ENCODE measurements at places on chromosomes 12 and 14.

- DNase-seq: no peak
Observed at GRCh38 chr14:66509874-66510273, 1.9 kb downstream of the GPHN start.

GRCh38 chr12:34287986-34288962, 266.0 kb downstream of the ALG10 start:
- no peak for DNase-seq

GRCh38 chr14:31941487-31941886, 135.6 kb upstream of the ARHGAP5 start:
- DNase-seq: no peak

DNA sequence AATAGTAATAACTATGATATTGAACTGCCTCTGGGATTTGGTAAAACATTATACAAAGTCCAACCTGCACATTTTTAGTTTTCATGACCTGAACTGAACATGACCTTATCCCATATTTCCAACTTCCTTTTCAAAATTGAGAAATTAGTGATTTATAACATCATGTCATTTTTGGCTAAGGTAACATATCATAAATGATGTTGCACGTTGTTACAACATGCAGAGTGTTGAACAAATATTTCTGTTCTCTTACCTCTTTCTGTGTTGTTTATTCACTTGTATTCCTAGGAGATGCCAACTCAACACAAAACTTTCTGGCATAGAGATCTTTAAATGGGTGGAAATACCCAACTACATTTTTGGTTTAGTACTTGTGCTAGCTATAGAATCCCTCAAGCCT, 496.0 kb downstream of the SLC6A15 start:
- no peak for DNase-seq

- no peak for DNase-seq
Observed at GRCh38 chr14:100767788-100768536, 41.3 kb downstream of the DLK1 start.

DNA sequence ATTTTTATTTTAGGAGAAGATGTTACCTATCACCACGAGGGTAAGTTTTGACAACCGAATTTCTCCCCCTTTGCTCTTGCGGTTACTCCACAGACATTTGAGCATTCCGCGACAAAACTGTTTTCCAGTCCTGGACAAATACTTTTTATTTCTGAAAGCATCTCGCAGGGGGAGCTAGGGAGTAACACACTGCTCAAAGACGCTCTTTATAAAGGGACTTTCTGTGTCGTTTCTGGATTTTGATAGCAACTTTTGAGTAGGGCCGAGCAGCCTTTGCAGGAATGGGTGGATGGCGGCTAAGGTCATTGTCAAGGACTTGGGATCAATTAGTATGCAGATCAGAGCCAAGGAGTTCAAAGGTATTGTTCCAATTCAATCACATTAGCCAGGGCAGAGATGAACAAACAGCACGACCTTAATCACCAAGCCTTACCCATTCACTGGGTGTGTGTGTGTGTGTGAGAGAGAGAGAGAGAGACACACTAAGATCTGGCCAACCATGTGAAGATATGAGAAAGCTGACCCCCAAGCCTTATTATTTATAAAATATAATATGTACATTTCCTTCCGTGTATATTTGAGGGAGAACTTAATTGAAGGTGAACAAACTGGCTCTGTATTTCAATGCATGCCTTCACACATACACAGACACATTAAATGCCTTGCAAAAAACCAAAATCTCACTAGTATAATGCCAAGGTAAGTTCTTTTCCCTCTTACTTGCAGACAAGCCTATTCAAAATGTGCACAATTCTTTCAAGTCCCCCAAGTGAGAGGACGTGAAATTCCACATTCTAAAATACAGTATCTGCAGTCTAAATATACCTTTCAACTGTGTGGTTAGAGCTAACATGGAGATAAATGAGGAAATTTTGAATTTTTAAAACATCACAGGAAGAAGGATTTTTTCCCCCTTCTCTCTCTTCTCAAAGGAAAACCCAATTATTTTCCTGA, 613.8 kb downstream of the VRK1 start:
- DNase-seq: no peak

GRCh38 chr14:97638864-97639263, 841.7 kb downstream of the VRK1 start:
- DNase-seq: no peak

DNA sequence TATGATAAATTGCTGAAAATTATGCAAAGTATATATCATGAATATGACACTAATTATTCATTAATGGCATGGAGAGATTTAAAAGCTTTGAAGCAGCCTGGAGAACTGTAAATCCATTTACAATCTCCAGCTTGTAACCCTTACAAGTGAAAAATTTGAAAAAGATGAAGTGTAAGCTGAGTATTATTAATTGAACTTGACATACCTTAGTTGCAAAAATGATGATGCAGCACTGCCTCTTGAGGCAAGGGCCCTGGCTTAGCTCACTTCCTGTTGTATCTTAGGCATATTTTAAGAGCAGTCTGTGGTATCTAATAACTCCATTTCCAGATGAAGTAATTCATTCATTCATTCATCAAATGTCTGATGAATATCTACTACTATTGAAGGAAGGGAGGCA, 158.6 kb downstream of the ANO4 start:
- DNase-seq: no peak

GRCh38 chr12:78181544-78182162, 351.0 kb downstream of the NAV3 start:
- DNase-seq: no peak

DNA sequence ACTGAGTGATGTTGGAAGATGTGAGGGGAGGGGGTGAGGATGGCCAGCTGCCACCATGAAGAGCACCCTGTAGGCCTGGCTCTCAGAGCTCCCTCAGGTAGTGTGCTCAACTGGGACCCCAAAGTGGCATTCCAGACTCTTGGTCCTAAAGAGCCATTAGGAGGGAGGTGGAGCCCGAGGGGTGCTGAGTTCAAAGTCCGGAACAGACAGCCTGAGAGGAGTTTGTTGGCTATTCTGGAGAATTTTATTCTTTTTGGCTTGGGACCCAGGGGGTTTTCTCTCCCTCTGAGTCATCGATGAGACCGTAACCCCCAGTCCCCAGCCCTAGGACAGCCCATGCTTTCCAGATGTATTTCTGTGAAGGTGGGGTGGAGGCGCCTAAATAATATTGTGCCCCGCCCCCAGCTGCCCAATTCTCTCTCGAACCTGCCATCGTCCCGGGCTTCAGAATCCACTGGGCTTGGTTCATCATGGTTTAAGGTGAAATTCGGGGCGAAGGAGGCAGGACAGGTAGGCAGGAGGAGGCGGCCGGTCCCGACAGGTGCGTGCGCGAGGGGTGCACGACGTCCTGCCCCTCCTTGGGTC, 690 bp upstream of the RBP5 start:
- DNase-seq: no peak

DNA sequence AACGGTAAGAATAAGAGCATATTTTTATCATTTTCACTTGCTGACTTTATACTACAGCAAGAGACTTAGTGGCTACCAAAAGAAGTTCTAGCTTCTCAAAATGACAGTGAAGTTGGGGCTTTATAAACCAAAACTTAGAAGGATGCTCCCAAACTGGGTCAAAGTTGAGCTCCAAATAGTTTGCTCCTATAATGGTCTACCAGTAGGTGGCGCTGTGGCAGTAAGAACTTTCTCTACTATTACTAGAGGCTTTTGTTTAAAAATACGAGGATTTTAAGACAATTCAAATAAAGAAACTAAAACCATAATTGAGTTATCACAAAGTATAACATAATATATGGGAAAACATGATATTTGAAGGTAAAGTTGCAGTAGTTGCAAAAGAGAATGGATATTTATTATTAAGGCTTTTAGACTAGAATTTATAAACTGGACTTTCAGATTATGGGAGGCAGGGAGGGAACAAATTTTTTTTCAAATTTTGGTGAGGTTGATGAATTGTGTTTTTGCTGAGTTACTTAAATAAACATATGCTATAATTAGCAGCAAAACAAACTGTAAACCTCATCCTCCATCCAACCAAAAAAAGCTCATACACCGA, 75.0 kb downstream of the TGFB3 start:
- DNase-seq: peak; percentile 46

GRCh38 chr14:43539210-43539609, 967.9 kb downstream of the FSCB start:
- no peak for DNase-seq

DNA sequence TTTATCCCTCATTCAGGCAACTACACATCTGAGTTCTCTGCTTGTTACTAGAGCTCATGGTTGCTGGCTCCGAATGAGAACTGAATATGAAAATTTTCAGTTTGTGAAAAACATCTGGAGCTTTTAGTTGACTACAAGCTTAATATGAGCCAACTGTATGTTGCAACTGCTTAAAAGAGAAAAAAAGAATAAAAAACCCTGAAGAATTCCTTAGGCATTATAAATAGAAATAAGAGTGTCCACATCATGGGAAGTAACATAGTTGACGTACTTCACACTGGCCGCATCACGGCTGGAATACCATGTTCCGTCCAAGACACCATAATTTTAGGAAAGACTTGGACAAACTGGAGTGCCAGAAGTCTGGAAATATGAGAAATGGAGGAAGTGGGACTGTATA, 57.9 kb downstream of the PDE3A start:
- DNase-seq: peak; percentile 62

GRCh38 chr12:121789233-121789781, 4.2 kb downstream of the RHOF start:
- peak; percentile 46 for DNase-seq

- no peak for DNase-seq
Observed at GRCh38 chr12:121719926-121720414, 7.4 kb downstream of the TMEM120B start.

DNA sequence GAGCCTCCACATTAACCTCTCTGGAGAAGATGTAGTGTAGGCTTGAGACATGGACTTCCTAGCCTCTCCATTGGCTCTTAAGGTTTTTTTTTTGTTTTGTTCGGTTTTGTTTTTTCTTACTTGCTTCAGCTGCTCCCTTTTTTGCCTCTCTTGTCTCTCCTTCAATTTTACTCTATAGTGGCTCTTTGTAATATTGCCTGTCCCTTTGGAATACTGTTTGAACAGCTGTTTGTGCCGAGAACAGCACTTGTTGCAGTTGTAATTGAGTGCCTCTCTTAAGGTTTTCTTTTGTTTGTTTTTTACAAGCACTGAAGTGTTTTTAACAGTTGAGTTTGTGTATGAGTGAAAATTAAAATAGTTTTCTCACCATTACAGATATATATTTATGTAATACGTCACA, 567.7 kb downstream of the LRFN5 start:
- no peak for DNase-seq

DNA sequence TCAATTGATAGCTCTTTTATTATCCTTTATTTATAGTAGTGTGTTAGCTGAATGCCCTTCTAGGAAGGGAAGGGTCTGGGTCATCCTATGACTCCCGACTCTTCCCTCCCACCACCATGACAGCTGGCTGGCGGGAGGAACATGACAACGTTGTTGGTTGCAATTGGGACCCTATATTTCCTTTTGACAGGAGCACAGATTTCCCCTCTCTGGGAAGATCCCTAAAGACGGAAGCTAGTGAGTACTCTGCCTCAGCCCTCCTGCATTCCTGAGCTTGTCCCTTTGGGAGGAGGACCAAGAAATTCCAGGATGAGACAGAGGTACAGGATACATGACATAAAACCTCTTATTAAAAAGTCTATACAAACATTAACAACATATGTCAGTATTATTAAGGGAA, 485.4 kb downstream of the NAV3 start:
- no peak for DNase-seq

GRCh38 chr12:53955036-53955775, 503 bp downstream of the HOXC12 start:
- DNase-seq: no peak

GRCh38 chr12:118377884-118378470, 1.6 kb downstream of the SUDS3 start:
- DNase-seq: peak; percentile 71

- DNase-seq: no peak
Observed at GRCh38 chr12:51441583-51441982, 17.0 kb downstream of the SLC4A8 start.

DNA sequence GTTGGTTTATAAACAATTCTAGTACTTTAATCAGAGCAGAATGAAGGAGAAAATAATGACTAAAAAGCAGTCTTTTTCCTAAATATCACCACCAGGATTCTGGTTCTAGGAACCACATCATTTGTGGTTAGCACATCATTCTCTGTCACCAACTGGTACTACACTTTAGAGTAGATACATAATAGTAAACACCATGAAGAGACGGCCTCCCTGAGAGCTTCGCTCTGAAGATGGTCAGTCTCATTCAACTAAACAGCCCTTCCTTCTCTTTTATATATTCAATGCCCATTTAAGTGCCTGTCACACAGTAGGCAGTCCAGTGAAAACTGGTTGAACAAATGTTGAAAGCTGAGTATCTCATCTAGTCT, 10.9 kb downstream of the SLC38A2 start:
- DNase-seq: no peak

DNA sequence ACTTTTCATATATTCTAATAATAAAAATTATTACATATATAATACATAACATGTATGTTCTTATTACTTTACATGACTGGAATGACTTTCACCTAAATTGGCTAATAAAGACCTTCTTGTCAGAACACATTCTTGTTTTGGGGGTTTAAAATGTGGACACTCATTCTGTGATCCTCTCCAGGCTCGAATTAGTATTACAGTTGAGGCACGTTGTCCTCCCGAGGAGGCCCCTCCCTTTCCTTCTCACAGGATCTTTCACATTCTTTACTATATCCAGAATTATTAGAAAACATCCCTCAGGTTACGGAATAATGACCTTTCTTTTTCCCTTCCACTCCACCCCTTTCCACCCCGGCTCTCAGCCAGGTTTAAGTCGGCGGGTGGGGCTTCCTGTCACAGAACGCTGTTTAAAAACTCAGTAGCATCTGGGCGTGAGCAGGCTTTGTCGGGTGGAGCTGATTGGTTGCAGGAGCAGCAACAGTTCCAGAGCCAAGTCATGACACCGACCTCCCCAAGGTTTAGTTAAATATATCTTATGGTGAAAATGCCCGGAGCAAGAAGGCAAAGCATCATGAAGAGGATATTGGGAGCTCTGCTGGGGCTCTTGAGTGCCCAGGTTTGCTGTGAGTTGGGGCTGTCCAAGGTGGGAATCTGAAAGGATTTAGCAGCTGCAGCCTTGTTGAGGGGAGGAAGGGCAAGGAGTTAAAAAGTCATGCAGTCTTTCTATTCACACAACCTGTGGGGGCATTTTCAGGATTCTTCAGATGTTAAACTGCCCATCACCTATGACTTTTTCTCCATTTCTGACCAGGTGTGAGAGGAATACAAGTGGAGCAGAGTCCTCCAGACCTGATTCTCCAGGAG, 396.7 kb upstream of the OR4E1 start:
- no peak for DNase-seq

GRCh38 chr14:69763761-69764510, 3.0 kb upstream of the SRSF5 start:
- DNase-seq: no peak

GRCh38 chr12:120301962-120302815, at the start of gene SIRT4:
Gene SIRT4 (plus strand): TSS chr12:120302321. CDS start chr12:120303562, 1,241 bp downstream.
- peak; percentile 91 for DNase-seq

GRCh38 chr12:108875682-108876361, 4.1 kb upstream of the DAO start:
- no peak for DNase-seq

- no peak for DNase-seq
Observed at GRCh38 chr14:104392001-104392395, 187.6 kb upstream of the C14orf180 start.

Data from left hindlimb (tissue), 1 donor.